ENCODE measurements at places on chromosomes 4 and X.

DNA sequence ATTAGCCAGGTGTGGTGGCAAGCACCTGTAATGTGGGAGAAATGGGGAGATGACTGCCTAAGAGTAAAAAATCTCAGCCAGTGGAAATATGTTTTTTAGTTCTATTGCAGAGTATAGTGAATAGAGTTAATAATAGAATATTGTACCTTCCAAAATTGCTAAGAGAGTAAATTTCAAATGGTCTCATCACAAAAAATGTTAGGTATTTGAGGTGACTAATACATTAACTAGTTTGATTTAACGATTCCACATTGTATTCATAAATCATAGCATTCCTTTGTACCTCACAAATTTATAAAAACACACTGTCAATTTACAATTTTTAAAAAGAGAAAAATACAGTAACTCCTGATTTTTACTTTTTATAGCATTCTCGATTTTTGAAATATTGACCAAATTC is 681.5 kb upstream of the EPHA5 start:
- no peak for DNase-seq

DNA sequence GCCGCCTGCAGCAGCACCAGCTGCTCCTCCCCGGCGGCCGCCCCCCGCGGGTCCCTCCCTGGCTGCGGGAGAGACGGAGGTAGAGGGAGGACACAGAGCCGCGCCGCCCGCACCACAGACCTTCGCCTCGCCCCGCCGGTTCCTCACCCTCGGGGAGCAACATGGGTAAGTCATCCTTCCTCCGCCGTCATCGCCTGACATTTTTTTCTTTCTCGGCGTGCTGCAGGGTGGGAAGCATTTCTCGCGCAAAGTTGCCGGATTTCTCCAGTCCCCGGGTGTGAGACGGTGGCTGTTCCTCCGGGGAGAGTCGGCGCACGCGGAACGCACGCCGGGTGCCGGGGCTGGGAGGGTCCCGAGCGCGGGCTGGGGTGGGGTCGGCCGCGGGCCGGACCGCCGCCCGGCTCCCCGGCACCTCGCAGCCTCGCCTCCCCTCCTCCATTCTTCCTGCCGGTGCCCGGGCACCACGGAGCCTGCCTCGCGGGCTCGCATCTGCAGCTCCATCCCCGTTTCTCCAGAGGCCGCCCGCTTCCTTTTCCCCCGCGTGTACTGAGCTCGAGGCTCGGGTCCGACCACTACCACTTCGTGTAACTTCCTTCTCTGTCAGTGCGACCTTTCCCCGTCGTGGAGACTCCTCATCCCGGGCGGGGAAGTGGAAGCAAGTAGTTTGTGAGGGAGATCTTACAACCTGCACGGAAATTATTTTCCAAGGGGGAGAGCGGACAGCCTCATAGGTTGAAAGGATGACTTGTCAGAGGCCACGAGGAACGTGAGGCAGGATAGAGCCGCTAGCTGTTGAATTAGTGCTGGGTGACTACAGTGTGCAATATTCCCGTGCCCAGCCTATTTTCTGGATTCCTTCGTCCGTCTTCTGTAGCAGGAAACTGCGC is 464 bp downstream of the RAP1GDS1 start:
- peak; percentile 79 for DNase-seq

GRCh38 chr4:181670506-181670905 is 572.7 kb upstream of the TENM3 start:
- DNase-seq: no peak

DNA sequence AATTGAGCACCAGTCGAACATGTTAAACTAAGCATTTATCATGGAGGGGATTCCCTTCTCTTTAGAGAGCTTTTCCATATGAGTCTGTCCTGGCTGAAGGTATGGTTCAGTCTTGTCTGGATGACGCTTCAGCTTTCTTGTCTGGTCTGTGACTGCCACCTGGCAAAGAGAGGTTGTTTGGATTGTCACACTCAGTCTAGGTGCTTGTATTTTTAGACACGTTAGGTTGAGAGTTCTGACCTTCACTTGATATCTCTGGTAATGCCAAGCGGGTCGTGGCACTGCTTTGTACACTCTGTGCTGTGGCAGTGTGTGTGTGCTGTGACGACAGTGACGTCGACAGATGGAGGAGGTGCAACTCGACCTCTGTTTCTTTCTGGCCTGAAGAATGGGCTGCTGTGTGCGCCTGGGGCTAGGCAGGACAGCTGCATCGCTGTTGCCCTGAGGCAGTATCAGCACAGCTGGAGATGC is 12.6 kb downstream of the NOCT start:
- no peak for DNase-seq
